ENCODE measurements at places on chromosomes 7 and 10.

- no peak for DNase-seq
Observed at GRCh38 chr7:78578686-78579085, 780.1 kb downstream of the PHTF2 start.

DNA sequence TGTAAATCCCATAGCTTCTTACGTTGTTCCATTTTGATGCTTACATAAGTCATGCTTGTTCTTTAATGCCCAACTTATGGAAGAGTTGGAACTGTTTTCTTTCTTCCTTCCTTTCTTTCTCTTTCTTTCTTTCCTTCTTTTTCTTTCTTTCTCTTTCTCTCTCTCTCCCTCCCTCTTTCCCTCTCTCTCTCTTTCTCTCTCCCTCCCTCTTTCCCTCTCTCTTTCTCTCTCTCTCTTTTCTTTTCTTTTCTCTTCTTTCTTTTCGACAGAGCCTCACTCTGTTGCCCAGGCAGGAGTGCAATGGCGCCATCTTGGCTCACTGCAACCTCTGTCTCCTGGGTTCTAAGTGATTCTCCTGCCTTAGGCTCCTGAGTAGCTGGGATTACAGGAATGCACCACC, 18.9 kb downstream of the FAM131B start:
- DNase-seq = no peak

GRCh38 chr7:87159538-87159937, 7.3 kb downstream of the DMTF1 start:
- DNase-seq = no peak

DNA sequence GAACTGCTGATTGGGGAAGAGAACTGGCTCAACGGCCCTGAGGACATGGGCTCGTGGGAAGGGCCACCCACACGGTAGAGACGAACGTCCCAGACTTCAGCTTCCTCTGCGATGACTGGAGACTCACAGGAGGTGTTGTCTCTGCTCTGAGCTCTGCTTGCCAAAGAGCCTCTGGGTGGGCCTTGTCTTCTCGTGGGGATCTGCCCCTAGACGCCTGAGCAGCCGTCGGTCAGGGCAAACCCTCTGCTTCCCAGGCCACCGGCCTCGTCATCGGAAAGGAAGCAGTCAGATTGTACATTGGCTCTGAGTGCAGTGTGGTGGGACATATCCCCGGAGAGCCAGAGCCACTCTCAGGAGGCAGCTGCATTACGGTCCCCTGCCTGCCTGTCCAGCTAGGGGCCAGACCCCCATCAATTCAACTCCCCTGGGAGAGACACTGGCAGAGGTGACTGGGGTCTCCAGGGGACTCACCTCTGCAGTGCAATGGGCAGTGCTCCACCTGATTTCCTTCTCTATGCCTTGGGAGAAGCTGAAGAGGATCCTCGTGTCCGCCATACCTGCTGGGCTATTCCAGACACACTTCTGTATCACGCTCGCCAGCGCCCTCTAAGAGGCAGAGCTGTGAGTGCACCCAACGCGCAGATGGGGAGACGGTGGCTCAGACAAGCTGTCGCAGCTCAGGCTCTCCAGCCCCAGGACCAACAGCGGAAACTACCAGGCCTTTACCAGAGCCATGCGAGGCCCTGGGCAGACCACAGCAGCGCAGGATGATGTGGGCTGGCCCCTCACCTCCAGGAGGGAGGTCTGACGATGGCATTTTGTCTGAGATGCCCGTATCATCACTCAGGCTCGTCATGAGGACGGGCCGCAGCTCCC, 227.4 kb downstream of the TCERG1L start:
- no peak for DNase-seq

GRCh38 chr7:47264021-47264651, 317.8 kb downstream of the TNS3 start:
- DNase-seq = no peak

GRCh38 chr10:56623064-56623463, 262.0 kb upstream of the ZWINT start:
- no peak for DNase-seq

DNA sequence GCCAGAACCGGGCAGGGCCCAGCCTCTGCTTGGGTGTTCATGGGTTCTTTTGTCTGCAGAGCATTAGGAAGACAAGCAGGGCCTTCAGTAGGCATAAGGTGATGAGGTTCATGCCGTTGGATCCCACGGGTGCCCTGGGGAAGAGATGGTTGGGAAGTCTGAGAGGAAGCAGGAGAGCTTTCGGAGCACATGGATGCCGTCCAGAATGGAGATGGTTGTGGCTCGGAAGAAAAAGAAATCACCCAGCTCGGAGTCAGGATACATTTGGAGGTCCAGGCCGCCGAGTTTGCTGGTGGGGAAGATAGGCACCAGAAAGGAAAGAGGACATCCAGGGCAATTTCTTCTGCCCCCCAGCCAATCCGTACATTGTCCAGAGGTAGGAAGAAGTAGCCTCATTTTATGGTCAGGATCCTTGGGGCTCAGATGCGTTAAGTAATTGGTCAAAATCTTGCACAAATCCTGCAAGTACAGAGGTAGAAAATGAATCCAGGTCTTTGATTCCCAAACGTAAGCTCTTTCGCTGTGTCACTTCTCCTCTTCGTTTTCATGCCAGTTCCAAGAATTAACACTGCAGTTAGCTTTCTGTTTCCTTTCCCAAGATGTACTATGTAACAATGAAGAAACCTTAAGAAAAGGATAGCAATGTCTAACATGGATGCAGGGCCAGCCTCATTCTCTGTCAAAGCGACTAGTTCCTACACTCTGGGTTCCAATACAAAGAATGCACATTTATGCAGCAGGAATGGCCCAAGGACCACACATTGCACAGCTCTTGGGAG, 147.8 kb upstream of the KLF6 start:
- no peak for DNase-seq

GRCh38 chr7:96921771-96922170, 83.6 kb upstream of the DLX6 start:
- no peak for DNase-seq

DNA sequence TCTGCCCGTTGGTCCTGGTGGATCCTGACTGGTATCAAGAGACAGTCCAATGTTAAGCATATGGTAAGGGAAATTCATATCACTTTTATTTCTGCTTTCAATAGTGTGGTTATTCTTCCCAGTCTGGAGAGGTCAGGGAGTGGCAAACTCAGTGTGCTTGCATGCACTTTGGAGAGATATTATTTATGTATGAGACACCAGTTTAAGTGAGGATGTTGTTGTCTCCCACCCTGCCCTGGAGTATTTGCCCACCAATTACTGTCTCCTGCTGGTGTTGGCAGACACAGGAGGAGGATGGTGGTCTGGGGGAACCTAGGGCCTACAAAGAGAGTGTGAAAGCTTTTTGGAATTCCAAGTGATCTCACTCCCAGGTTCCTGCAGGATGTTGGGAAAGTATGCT, 59.7 kb downstream of the OR13A1 start:
- no peak for DNase-seq

DNA sequence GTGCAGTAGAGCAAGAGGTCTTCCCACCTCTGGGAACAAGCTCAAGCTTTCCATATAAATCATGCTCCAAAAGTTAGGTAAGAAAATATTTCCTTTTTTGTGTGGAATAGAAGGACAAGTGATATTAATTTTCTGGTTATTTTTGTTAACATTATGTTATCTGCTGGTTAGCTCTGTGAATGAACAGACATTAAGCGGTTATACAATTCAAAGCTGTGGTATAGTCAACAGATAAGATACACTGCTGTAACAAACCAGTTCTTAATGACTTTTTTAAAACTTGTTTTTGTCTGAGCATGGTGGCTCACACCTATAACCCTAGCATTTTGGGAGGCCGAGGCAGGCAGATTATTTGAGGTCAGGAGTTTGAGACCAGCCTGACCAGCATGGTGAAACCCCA, 43.0 kb upstream of the PRKAR2B start:
- DNase-seq = no peak

DNA sequence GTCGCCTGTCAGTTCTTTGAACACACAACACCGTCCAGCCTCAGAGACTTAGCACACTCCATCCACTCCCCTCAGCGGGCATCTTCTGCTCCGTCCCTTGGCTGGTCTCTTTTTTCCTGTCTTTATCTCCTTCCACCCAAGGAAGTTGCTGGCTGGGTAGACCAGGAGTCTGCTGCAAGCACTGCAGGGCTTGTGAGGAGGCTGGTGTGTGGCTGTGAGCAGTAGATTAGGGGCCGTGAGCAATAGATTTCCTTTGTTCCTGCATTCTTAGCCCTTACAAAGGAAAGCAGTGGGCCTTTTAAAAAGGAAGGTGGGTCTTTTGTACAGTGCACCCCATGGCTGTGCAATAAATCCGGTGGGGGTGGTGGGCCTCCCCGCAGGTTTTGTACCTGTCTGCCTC, 100.3 kb upstream of the BTBD16 start:
- no peak for DNase-seq

DNA sequence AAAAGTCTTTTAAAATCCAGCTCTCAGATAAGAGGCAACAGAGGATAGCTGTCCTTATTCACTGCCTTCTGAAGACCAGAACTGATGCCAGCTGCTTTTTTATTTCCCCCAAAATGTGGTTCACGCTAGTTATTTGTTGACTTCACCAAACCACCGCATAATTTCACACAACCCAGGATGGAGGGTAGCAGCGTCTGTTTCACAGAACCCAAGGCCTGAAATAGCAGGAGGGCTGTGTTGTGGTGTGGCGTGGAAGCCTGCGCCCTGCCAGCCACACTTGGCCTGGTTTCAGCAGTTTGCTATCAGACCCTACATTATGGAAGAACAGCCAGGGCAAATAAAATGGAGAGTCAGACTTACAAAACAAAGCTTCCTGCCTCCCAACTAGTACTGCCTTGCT, 155.4 kb downstream of the DYNC1I1 start:
- no peak for DNase-seq
